ENCODE measurements at places on chromosomes 5 and 9. TPM values are rescaled to one million over a fixed set of nuclear protein-coding genes. Genes with fewer than 3 reads are reported as not detected.

NEUROG1 gene
- polyA plus RNA-seq, result not detected

SPAAR gene
- not detected for polyA plus RNA-seq

SELENOP gene
- 121 TPM for polyA plus RNA-seq

EGFL7 gene
- 55.6 TPM for polyA plus RNA-seq

DNA sequence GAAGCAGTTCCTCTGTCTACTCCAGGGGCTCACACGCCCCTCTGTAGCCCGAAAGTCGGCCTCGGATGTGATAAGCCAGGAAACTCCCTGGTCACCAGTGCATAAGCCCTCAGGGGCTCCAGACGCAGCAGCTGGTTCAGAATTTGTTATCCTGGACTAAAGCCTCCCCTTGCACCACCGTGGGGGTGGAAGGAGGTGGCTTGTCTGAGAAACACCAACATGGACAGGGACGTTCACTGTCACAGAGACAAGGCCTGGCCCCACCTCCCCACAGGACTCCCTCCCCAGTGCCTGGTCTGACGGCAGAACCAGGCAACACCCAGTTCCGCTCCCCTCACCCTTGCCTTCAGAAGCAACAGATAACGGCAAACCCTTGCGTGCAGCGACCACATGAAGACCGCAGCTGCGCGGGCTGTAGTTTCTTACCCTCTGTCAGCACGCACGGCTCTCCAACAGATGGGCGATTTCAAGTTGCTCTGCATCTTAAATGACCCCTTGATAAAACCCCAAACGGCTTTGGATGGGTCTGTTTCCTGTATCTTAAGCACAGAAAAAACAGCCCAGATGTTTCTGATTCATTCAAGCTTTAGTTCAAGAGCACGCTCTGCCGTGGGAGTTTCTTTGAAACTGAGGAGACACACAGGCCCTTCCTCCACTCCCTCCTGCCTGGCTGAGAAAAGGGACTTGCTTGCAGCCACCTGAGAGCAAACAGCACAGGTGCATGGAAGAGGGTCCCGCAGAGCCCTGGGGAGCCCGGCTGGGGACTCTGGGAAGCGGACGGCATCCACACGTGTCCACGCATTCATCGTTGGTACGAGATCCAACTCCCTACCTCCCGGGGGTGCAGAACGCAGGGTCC, 44.7 kb upstream of the NKD2 start:
- DNase-seq, result peak; percentile 65

- peak; percentile 44 for DNase-seq
Observed at GRCh38 chr5:146744068-146744745, 134.3 kb downstream of the PPP2R2B start.

DNA sequence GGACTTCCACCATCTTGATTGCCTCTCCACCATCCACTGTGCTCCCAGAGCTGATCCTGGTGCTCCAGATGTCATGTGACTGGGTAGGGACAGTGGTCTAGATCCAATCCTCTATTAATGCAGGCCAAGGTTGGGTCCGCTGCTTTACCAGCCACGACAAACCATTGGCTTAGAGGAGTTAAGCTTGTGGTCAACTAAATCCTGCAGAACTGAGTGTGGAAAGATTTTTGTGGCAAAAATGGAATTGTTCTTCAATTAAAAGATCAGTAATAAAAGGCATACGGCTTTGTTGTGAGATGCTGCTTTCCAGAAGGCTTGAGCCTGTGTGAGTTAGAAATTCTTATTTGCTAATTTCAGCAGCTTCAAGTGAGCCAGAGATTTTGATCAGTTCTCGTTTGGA, 30.7 kb downstream of the SLC1A3 start:
- DNase-seq, result no peak

GRCh38 chr5:97044052-97044451, 98.4 kb downstream of the LIX1 start:
- DNase-seq, result no peak

- peak; percentile 16 for DNase-seq
Observed at GRCh38 chr9:113675475-113675941, 200.6 kb upstream of the ZNF618 start.

GRCh38 chr9:121368745-121369144, 1.3 kb downstream of the STOM start:
- no peak for DNase-seq

DNA sequence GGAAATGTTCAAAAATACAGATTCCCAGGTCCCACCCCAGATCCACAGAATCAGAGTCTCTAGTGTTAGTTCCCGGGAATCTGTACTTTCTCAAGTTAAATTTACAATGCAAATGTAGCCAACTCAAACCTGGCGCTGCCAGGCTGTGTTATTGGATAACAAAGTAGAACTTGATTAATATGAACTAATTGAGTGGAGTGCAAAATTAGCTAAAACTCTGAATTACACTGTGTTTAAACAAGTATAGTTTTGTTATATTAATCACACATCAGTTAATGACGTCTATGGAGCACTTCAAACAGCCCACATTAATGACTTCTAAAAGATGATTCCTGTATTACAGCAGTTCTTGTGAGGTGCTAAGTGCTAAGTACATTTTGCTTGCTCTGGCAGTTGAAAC, 32.4 kb upstream of the CYFIP2 start:
- no peak for DNase-seq

DNA sequence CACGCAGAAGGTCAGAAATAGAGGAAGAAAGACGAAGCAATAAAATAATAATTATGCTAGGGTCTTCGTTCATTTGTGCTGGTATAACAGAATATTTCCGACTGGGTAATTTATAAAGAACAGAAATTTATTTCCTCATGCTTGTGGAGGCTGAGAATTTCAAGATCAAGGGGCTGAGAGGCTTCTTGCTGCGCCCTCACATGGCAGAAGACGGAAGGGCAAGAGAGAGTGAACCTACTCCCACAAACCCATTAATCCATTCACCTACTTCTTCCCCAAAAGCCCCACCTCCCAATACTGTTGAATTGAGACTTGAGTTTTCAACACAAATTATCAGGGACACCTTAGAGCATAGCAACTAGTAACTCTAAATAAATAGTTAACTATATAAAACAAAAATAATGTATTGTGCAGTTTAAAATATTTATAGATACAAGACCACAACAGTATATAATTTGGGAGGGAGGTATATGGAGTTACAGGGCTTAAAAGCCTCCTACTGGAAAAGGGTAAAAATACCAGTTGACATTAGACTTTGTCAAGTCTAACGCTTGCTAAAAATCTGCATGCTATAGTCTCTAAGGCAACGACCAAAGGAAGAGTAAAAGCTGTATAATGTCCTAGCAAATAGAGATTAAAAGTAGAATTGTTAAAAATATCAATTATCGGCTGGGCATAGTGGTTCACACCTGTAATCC, 40.3 kb upstream of the NAA35 start:
- DNase-seq, result no peak

DNA sequence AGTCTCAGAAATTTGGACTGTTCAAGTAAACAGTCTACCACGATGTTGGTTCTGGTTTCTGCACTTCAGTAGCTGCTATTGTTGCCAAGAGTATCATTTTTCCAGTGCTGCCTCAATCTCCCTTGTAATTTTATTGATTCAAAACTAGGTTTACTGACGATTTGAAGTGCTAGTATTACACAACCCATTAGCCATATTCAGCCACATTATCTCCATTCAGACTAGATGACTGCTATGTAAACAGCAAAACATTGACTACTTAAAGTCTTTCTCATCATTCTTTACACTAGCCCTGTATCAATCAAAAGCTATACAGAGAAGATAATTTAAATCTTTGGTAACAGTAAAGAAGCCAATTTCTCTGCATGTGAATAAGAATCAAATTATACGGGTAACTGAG, 102.0 kb upstream of the TSLP start:
- DNase-seq, result no peak

GRCh38 chr5:39447968-39448367, 23.2 kb upstream of the DAB2 start:
- DNase-seq, result no peak

GRCh38 chr5:132199116-132199680, 28.5 kb downstream of the P4HA2 start:
- no peak for DNase-seq

DNA sequence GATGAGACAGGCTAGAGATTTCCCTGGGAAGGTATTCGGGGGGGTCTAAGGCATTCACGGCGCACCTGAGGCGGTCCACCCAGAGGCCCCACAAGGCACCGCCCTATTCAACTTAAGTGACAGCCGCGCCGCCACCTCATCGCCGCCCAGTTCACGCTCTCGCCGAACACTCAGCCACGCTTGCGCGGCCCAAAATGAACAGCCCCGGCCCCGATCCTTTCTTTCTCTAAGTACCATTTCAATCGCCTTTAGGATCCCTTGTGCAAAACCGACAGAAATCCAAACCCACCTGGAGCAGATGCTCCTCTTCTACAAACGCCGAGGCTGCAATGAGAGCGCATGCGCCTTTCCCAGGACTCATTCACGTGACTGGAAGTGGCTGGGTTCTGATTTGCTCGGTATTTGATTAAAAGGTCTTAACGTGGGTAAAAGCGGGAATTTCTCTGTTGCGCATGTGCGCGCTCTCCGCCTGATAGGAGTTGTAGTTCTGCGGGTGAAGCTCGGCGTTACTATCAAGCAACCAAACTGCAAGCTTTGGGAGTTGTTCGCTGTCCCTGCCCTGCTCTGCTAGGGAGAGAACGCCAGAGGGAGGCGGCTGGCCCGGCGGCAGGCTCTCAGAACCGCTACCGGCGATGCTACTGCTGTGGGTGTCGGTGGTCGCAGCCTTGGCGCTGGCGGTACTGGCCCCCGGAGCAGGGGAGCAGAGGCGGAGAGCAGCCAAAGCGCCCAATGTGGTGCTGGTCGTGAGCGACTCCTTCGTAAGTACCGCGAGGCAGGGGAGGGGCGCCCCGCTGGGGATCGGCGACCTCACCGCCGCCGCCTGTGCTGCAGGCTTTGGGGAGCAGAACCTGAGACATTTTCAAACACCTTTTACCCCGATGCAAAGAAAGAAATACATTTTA, at the start of the genes ARSK and SKIC3:
ARSK (plus strand) TSS at position 455 of the 902 bp plus-strand sequence; CDS start at position 633, 178 bp downstream.
SKIC3 (minus strand) TSS at position 331 of the 902 bp plus-strand sequence. CDS start 7,827 bp downstream, outside the sequence.
- DNase-seq, result peak; percentile 99

Data from muscle of arm (tissue), 14 donors.